Stimulated activated memory B cell treated with anti-CD40 and anti-IgM and Interleukin-4, amounts not matched to agents 10 μg/mL and 1 μg/mL and 100 μg/mL, for 72 hours (primary cell): ENCODE measurements at places on chromosomes 16 and 17.

DNA sequence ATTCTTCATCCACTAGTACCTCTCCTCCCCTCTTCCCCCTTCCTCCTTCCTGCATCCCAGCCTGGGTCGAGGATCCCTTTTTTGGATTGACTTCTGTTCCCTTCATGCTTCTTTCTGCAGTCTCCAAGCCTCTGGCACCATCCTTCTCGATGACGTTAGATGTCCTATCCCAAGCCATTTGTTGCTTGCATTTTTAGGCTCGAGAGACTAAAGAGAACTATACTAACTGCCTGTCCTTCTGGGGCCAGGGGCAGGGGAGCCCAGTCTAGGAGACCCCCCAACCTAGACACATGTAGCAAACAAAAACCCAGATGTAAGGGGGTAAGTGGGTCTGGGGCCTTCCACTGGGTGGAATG is 23.9 kb downstream of the UNK start:
- ATAC-seq, result peak; percentile 7

- no peak for ATAC-seq
Measured at GRCh38 chr17:67944035-67944434, 52.2 kb downstream of the C17orf58 start.

DNA sequence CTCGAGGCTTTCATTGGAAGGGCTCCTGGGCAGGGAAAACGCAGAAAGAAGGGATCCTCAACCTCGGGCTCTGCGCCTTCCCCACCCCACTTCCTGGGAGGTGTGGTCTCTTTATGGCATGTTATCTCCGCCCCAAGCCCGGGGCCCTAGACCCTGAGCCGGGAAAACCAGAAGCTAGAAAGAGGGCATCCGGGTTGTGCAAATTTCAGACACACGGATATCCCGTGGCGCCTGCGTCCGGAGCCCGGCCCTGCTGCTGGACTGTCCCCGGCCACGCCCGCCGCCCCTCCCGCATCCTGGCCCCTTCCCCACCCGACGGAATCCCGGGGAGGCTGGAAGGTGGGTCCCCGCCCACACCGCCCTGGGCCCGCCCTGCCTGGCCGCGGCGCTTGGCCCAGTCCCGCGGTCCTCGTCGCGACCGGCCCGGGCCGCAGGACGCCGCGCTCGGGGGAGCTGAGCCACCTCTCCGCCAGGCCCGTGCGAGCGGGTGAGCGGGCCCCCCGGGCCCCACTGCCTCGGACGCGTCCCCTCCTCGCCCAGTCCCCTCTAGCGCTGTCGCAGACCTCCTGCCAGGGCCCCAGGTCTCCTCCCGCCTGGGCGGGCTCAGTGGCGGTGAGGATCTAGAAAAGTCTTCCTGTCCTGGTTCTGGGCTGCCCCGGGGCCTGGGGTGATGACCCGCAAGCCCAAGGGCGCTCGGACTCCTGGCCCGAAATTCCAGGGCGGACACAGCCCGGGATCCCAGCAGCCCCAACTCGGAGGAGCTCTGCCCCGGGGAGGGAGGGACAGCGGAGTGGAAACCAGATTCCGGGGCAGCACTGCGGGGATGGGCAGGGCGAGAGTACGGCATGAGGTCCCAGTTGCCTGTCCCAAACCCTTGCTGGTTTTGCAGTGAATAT is at the start of gene SLC16A5:
Gene SLC16A5 (plus strand): TSS at position 397 of the 896 bp plus-strand sequence. CDS start 5,683 bp downstream, outside the sequence.
- peak; percentile 79 for ATAC-seq

DNA sequence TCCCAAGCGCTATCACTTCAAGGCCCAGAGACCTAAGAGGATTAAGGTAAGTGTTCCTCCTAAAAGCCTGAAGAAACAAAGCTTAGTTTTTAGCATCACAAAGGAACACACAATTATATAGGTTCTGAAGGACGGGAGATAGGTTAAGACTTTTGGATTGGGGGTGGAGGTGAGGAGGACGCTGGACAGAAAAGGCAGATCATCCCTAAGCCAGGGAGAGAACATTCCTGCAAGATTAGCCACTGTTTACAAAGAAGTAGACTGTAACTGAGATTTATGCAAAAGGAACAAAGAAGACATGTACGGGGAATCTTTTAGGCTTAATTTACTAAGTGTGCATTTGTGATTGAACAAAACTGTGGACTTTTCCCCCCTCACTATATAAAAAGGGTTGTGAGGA is 184.1 kb upstream of the IRX5 start:
- no peak for ATAC-seq

GRCh38 chr17:38898812-38899348 is 26.5 kb upstream of the LASP1NB start:
- peak; percentile 96 for ATAC-seq

GRCh38 chr16:80586476-80586875 is 45.7 kb downstream of the DYNLRB2 start:
- no peak for ATAC-seq

DNA sequence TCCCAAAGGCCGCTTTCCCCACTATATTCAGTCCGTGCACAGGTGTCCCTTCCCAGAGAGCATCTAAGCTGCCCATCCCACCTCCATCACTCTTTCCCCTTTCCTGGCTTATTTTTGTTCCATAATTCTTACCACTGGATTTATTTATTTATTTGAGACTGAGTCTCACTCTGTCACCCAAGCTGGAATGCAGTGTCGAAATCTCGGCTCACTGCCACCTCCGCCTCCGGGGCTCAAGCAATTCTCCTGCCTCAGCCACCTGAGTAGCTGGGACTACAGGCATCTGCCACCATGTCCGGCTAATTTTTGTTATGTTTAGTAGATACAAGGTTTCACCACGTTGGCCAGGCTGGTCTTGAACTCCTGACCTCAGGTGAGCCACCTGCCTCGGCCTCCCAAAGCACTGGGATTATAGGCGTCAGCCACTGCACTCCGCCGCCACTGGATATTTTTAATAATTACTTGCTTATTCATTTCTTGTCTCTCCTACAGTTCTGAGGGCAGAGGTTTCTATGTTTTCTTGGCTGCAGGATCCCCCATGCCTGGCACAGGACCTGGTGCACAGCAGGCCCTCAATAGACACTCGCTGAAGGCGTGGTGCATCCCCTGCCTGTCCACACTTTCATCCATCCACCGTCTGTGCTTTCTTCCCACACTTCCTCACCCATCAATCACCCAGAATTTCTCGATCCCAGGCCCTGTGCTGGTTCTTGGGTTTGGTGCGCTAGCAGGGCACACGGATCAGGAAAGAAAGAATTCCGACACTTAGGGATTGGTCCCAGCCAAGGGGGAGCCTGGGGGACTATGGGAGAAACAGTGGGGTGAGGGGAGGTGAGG is 9.9 kb upstream of the ADGRG1 start:
- ATAC-seq, result no peak

DNA sequence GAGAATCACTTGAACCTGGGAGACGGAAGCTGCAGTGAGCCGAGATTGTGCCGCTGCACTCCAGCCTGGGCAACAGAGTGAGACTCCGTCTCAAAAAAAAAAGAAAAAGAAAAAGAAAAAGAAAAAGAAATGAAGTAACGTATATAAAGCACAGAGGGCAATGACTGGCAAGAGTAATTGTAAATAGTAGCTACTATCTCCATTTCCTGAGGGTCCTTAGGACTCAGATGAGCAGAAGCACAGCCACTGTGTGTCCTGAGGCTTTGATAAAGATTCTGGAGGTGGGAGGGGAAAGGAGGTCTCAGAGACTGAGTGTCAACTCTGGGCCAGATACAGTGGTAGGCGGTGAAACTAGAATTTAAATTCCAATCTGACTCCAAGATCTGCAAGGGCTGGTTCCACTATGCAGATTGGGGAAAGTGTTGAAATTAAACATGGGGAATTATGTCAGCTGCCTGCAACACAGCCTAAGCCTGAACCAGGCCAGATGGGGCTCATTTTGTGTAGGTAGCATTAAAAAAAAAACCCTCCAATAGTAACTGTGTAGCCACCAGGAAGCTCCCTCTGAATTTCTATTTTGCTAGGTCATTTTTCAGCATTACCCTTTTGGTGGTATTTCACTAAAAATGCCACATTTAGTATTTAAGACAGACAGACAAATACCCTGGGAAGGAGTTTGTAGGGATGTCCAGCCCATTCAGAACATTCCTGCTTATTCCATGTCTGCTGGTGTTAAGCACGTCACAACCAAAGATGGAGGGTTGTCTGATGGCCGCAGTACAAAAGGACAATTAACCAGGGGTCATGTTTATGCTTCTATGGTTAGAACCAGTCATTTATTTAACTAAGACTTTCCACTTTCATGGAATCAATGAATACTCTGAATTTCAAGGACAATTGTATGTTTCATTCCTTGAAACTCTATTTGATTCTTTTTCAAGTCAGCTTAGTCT is 46.1 kb downstream of the TBX4 start:
- ATAC-seq, result no peak

DNA sequence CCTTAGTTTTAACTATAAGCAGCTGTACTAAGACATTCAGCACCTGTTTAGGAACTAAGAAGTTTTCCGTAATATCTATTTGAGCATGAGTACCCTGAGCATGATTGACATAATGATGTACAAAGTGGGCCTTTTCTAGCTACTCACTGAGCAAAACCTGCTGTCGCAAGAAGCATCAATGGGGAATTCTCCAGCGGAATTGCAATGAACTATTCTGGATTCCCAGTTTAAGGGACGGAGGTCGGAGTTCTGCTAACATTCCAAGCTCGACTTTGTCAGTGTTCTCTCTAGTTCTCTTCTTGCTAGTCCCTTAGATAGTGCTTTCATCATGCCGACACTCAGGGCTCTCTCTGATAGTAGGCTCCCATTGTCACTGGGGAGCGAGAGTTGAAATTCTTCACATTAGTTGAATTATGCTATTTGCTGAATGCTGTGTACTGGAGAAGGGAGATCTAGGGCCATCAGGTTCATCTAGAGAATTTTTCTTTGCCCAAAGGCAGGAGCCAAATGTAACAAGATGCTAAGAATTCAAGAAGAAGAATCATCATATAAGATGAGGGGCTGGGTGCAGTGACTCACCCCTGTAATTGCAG is 40.2 kb upstream of the MYH2 start:
- ATAC-seq, result no peak

GRCh38 chr16:69934751-69935150 is 16.4 kb upstream of the CLEC18A start:
- ATAC-seq, result no peak

- peak; percentile 59 for ATAC-seq
Measured at GRCh38 chr17:18933102-18934058, 18.6 kb upstream of the SLC5A10 start.

DNA sequence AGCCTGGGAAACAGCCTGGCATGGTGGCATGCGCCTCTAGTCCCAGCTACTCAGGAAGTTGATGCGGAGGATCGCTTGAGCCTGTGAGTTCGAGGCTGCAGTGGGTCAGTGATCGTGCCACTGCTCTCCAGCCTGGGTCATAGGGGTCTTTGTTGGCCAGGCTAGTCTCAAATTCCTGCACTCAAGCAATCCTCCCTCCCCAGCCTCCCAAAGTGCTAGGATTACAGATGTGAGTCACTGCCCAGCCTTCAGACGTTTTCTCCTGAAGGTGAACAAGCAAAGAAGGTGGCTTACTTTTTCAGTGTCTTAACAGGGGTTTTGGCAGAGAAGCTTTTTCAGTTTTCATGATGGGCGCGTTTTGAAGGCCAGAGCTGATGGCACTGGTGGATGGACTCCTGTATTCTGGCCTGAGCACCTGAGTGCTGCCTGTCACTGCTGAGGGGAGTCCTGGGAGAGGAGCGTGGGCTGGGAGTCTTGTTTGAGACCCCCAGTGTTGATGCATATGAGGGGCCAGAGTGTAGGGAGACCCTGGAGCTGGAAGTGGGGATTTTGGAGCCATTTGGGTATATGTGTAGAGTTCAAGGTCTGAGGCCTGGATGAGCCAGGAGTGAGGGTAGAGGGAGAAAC is 41.4 kb downstream of the FOXK2 start:
- ATAC-seq, result no peak

- ATAC-seq, result no peak
Measured at GRCh38 chr16:48014349-48015135, 141.3 kb downstream of the ABCC12 start.

DNA sequence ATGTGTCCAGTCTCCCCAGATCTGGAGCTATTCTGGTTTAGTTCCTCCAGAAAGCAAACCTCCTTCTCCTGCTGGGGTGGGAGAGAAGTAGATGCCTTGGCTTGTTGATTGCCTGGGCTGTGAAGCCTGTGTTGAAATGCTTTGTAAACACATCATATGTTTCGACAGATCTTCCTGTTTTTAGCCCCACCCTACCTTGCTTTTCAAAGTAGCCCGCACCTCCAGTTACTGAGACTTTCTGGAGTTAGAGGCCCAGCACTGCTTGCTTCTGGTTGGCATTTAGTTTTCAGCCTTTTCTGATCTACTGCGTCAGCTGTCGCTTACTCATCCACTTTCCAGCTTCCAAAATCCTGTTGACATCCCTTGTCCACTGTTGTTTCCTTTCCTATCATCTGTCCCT is 17.9 kb upstream of the NDEL1 start:
- ATAC-seq, result no peak

- ATAC-seq, result no peak
Measured at GRCh38 chr17:700504-701094, 14.0 kb downstream of the VPS53 start.

DNA sequence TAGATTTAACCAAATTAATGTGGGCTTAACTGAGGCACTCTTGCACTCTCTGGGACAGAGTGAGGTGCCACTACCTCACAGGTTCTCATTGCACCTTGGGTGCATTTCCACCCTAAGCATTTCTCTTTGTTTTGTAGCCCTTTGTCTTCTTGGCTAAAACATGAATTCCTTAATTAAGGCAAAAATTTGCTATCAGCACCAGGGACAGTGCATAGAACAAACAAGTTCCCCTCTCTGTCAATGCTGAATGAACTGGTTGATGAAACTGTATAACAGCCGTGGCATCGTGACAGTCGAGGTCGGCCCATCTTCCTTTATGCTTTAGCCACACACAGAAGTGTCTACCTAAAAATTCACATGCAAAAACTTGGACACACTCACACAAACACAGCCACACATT is 74.8 kb downstream of the HS3ST2 start:
- no peak for ATAC-seq

DNA sequence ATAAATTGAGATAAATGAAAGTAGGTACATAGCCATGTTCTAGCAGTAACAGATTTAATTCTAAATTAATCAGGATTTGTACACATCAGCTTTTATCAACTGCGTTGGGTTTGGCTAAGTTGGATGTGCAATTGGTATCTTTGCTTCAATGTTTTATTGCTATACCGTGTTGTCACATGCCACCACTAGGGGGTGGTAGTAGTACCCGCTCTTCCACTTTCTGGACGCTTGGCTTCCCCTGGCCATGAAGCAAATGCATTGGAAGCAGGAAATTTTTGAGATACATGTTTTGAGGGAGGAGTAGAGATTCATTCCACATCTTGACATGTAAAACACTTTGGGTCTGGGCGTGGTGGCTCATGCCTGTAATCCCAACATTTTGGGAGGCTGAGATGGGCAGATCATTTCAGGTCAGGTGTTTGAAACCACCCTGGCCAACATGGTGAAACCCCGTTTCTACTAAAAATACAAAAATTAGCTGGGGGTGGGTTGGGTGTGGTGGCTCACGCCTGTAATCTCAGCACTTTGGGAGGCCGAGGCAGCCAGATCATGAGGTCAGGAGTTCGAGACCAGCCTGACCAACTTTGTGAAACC is 58.6 kb downstream of the EMP2 start:
- no peak for ATAC-seq

DNA sequence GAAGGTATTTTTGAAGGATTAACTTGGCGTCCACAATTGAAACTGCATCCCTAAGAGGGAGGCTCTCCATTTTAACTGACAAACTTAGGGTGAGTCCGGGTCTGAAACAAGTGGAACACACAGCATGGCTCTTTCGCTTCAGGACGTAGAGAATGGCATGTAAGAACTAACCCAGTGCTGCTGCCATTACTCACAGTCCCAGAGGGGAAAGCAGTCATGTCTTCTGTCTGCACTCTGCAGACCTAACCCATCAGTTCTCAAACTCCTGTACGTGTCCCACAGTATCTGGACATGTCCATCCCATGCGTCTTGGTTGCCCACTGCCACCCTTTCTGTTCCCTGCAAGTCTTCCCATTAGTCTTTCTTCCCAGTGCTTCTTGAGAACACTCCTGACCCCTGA is 563 bp downstream of the ST6GALNAC1 start:
- ATAC-seq, result no peak
